ENCODE measurements at places on chromosomes 11 and 22. TPM values are rescaled to one million over a fixed set of nuclear protein-coding genes. Genes with fewer than 3 reads are reported as not detected.

Gene CNTF
- 1.2 TPM for total RNA-seq

Gene SOX10
- total RNA-seq = 1.6 TPM

Gene MMP10
- total RNA-seq = not detected

Gene UPK2
- not detected for total RNA-seq

Gene NLRP10
- total RNA-seq = not detected

Gene CALCA
- not detected for total RNA-seq

Gene CST6
- not detected for total RNA-seq

Gene TSPAN32
- 0.41 TPM for total RNA-seq

Gene LIF
- not detected for total RNA-seq

DNA sequence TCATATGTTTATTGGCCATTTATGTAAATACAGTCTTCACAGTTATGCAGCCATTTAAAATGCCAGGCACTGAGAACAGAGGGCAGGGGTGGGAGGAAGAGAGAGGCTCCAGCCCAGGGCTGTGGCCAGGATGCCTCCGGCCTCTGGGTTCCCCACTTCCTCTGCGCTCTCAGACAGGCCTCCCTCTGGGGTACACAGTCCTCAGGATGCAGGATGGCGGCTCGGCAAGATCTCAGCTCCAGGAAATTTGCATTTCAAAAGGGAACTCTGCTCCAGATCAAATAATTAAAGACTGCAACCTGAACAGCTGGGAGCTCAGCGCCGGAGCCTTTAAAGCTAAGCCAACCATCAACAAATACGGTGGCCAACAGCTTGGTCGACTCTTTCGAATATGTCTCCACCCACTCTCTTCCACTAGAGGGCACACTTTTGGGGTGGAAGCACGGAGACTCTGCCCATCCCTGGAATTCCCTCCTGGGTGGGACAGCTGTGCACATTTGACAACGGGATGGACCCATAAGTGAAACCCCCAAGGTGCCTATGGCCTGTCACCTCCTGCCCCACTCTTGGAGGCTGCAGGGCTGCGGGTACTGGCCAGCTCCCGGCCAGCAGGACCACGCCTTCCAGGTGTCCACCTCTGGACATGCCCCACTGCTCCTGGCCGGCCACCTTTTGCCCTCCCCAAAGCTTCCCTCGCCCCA is 1044.7 kb downstream of the BRD1 start:
- DNase-seq = no peak

- DNase-seq = no peak
Measured at GRCh38 chr22:45575607-45576272, 73.1 kb downstream of the FBLN1 start.

- DNase-seq = no peak
Measured at GRCh38 chr11:16171882-16172281, 184.5 kb downstream of the SOX6 start.

GRCh38 chr22:36343720-36344105 is 44.1 kb downstream of the MYH9 start:
- no peak for DNase-seq

DNA sequence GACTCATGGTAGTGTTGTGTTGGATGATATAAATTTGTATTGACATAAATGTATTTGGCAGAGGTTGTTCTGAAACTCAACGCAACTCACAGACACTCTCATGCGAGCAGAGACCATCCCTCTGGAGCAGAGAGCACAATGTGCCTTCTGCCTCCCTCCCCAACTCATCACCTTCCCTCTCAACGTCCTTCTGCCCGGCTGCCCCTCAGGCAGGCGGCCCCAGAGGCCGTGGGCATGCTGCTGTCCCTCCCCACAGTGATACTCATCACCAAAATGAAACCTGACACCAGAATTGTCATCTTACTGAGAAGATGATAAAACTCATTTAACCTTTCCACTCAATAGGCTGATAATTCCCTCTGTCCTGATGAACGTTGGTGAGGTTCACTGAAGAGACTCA is 260.6 kb downstream of the ETS1 start:
- no peak for DNase-seq

GRCh38 chr22:42418811-42419242 is 13.4 kb downstream of the NFAM1 start:
- no peak for DNase-seq

DNA sequence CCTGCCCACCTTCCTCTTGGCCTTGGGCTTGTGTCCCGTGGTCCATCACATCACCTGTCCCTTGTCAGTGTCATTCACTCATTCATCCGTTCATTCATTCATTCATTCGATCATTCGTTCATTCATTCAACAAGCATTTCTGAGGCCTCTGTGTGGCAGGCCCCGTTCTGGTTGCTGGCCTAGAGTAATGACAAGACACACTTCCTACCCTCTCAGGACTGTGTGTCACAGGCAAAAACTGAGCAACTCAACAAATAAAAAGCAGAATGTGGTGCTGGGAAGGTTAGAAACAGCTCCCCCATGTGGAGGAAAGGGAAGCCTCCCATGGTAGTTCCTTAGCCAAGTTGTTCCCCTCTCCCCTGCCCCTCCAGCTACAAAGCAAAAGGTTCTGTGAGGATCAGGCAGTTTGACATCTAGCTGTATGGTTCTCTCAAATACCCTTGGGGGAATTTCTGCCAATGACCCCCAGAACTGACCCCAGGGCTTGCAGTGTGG is 1.6 kb upstream of the OMP start:
- DNase-seq = no peak

GRCh38 chr11:78985663-78986062 is 411.0 kb upstream of the NARS2 start:
- DNase-seq = no peak

GRCh38 chr11:128345316-128345715 is 242.0 kb downstream of the ETS1 start:
- no peak for DNase-seq
